T-cell (primary cell): ENCODE measurements at places on chromosomes 13 and 19.

DNA sequence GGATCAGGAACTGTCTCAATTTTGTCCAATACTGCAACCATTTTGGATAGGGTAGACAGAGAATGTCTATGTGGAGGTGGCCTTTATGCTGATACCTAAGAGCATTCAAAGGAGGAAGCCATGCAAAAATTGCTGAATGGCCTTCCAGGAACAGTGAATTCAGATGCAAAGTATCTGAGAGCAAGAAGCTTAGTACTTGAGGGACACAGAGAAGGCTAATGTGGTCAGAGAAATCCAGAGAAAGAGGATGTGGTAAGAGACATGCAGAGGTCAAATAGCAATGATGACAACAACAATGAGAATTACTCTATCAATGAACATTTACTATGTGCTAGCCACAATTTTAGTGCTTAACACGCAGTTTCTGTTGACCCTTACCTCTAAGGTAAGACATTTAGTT, 785.6 kb upstream of the KLHL1 start:
- H3K36me3 ChIP-seq = no peaks in the 10 kb centered on the region
- no peak for DNase-seq
- H3K4me3 ChIP-seq = no peak overlapping the region
- no peaks in the 10 kb centered on the region for H3K4me1 ChIP-seq
- no peak overlapping the region for H3K27ac ChIP-seq

DNA sequence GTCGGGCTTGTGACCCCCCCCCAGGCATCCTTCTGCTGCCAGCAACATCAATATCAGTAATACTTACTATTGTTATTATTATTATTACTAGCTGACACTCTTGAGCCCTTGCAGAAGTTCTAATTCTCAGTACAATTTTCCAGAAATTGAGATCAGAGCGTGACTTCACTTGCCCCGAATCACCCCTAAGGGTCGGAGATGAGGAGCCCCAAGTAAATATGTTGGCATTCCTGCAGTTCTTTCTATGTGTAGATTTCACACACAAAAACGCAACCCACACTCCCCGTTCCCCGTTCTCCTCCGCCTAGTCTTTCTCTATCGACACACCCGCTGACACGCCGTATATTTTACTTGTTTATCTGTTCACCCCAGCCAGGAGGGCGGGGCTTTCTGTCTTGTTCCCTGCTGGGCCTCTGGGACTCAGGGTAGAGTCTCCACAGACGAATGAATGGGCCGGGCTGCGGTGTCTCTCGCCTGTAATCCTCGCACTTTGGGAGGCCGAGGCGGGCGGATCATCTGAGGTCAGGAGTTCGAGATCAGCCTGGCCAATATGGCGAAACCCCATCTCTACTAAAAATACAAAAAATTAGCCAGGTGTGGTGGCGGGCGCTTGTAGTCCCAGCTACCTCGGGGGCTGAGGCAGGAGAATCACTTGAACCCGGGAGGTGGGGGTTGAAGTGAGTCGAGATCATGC, 14.7 kb downstream of the TLE5 start:
- no peaks in the 10 kb centered on the region for H3K36me3 ChIP-seq
- no peaks in the 10 kb centered on the region for H3K27me3 ChIP-seq
- H3K27ac ChIP-seq = peak overlapping the region; percentile 55

DNA sequence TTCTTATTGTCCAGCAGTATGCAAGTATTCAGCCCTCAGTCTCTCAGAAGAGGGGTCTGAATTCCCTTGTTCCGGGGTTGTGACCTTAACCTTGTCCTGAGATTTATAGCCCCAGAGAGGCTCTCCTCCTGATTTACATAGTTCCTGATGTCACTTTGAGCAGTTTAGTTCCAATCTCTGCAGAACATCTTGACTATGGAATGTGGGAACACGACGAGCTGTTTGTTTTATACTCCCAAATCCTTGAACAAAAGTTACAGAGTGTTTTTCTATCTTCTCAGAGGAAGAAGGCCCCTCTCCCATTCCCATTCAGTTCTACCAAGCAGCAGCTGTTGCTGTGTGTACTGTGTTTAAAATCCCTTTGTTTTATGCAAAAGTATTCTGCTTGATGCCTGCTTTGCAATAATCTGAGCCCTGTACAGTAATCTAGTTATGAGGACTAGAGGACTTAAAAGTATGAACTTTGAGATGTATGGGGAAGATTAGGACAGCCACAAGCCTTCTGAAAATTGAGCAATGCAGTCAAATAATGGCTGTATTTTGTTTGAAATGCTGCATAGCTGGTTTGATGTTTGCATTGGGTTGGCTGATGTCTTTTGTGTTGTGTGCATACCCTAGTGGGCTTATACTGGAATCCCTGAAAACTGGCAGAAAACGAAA, 74.7 kb downstream of the KL start:
- no peaks in the 10 kb centered on the region for H3K4me1 ChIP-seq
- H3K27me3 ChIP-seq = no peaks in the 10 kb centered on the region
- H3K36me3 ChIP-seq = no peaks in the 10 kb centered on the region
- H3K4me3 ChIP-seq = no peak overlapping the region
- H3K27ac ChIP-seq = no peak overlapping the region
- no peak for DNase-seq

GRCh38 chr19:13401388-13401787, 104.9 kb downstream of the CACNA1A start:
- DNase-seq = no peak
- H3K36me3 ChIP-seq = no peaks in the 10 kb centered on the region
- H3K27ac ChIP-seq = no peak overlapping the region
- no peak overlapping the region for H3K4me3 ChIP-seq

DNA sequence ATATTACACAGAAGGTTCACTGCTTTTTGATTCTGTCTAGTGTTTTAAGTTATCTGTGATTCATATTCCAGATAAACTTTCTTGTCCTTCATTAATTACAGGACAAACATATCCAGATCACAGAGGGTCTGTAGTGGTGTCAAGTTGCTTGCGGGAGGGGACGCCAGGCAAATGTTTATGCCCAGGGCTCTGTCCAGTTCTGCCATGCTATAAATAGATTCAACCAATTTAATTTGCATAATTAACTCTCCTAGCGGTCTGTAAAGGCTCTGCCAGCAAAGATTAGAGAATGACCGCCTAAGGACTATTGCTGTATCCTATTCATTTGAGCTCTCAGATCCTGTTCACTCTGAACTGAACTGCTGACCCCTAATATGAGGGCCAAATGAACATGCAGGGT, 59.7 kb upstream of the TRPC4 start:
- H3K4me3 ChIP-seq = no peak overlapping the region
- no peak for DNase-seq
- H3K36me3 ChIP-seq = no peaks in the 10 kb centered on the region
- H3K4me1 ChIP-seq = no peaks in the 10 kb centered on the region
- no peaks in the 10 kb centered on the region for H3K27me3 ChIP-seq
- no peak overlapping the region for H3K27ac ChIP-seq

DNA sequence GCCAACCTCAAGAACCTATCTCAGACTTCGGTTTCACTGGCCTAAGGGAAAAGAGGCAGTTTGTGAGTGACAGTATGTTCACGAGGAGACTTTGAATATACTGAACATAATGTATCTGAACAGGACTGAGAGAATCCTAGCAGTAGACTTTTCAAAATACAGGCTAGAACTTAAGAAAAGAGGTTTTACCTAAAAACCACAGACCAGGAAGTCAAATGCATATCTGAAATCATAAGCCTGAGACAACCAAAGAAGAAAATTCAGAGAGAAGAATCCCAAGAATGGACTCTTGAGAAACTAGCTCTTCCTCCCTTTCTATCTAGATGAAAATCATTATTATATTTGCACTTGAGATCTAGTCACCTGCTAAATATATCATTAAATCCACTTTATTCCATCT, 17.6 kb downstream of the MYCBP2 start:
- H3K4me1 ChIP-seq = peaks cover 22% of the 10 kb centered on the region
- no peaks in the 10 kb centered on the region for H3K27me3 ChIP-seq
- H3K4me3 ChIP-seq = no peak overlapping the region
- DNase-seq = no peak
- no peaks in the 10 kb centered on the region for H3K36me3 ChIP-seq
- no peak overlapping the region for H3K27ac ChIP-seq

- H3K4me3 ChIP-seq = no peak overlapping the region
- peaks cover 59% of the 10 kb centered on the region for H3K27me3 ChIP-seq
- H3K27ac ChIP-seq = no peak overlapping the region
- no peak for DNase-seq
Observed at GRCh38 chr13:110309661-110310524, 2.8 kb downstream of the COL4A2 start.

- H3K36me3 ChIP-seq = no peaks in the 10 kb centered on the region
- no peaks in the 10 kb centered on the region for H3K4me1 ChIP-seq
- H3K4me3 ChIP-seq = no peak overlapping the region
- H3K27ac ChIP-seq = no peak overlapping the region
- DNase-seq = no peak
- no peaks in the 10 kb centered on the region for H3K27me3 ChIP-seq
Observed at GRCh38 chr13:37601648-37602440, 3.3 kb upstream of the POSTN start.

- no peak for DNase-seq
- no peak within 1 kb of the TSS for H3K27ac ChIP-seq
- H3K36me3 ChIP-seq = no peaks in the 10 kb centered on the region
- H3K4me1 ChIP-seq = no peaks in the 10 kb centered on the region
Observed at GRCh38 chr13:33016414-33017322, at the start of gene KL. Gene KL, plus strand, starts transcription at chr13:33016423. Its CDS starts 18 bp downstream, at chr13:33016441.

DNA sequence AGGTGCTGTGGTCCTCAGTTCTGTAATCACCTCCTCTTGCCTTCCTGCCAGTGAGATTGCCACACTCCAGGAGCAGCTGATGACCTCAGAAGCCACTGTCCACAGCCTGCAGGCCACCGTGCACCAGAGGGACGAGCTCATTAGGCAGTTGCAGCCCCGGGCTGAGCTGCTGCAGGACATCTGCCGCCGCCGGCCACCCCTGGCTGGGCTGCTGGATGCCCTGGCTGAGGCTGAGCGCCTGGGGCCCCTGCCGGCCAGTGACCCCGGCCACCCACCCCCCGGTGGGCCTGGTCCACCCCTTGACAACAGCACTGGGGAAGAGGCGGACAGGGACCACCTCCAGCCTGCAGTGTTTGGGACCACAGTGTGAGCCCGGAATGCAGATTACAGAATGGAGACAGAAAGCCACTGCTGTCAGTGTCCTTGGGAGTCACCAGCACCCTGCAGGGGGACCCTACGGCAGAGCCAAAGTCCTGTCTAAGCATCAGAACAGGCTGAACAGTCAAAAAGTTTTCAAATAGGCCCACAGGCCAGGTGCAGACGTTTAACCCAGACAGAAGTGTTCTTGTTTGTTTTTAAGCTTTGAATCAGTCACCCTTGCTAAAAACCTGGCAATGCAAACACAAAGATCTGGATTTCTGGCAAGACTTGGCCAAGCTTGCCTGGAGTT, 4.2 kb downstream of the VMAC start:
- DNase-seq = no peak
- H3K27me3 ChIP-seq = no peaks in the 10 kb centered on the region
- peaks cover 18% of the 10 kb centered on the region for H3K4me1 ChIP-seq
- H3K27ac ChIP-seq = no peak overlapping the region
- peaks cover 16% of the 10 kb centered on the region for H3K36me3 ChIP-seq

- no peak for DNase-seq
- no peak overlapping the region for H3K4me3 ChIP-seq
- no peaks in the 10 kb centered on the region for H3K36me3 ChIP-seq
Observed at GRCh38 chr13:58025821-58026220, 394.3 kb downstream of the PCDH17 start.

GRCh38 chr19:20237773-20238623, 71.0 kb downstream of the ZNF486 start:
- DNase-seq = peak; percentile 89
- no peaks in the 10 kb centered on the region for H3K4me1 ChIP-seq
- no peaks in the 10 kb centered on the region for H3K27me3 ChIP-seq
- peak overlapping the region; percentile 31 for H3K27ac ChIP-seq
- H3K4me3 ChIP-seq = peak overlapping the region; percentile 88

DNA sequence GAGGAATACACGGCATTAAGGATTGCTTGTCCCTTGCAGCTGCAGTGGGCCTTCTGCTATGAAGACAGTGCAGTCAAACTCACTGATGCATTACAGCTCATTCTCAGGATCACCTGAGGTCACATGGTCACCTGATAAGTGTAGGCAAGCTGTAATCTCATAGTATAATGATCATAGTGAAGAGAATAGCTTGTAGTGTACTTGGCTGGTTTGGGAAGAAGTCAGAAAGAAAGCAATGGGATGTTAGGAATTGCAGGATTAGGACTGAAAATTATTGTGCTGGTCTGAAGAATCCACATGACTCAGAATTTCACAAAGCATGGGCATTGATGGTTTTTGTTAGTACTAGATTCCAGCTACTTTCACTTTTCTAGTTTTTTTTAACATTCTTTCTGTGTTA, 76.7 kb downstream of the MBNL2 start:
- no peak overlapping the region for H3K4me3 ChIP-seq
- H3K4me1 ChIP-seq = no peaks in the 10 kb centered on the region
- no peak overlapping the region for H3K27ac ChIP-seq
- DNase-seq = no peak
- peaks cover 3% of the 10 kb centered on the region for H3K36me3 ChIP-seq

DNA sequence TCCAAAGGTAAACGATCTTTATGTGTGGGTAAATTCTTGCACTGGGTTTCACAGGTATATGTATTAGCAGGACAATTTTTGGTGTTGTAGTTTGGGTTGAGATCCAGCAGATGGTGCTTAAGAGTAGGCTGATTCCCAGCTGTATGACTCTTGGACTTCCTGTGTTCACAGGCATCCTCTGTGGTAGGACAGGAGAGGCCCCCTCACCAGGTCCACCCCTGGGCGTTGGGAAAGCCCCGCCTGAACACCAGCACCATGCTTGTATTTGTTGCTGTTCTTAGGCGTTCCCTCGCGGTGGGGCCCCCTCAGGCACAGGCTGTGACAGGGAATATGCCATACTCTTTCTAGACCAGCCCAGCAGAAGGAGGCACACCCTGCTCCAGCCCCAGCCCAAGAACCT, 49.5 kb upstream of the PCDH17 start:
- no peaks in the 10 kb centered on the region for H3K4me1 ChIP-seq
- no peak overlapping the region for H3K4me3 ChIP-seq
- DNase-seq = no peak
- H3K27ac ChIP-seq = no peak overlapping the region
- H3K36me3 ChIP-seq = no peaks in the 10 kb centered on the region
- no peaks in the 10 kb centered on the region for H3K27me3 ChIP-seq

- no peaks in the 10 kb centered on the region for H3K27me3 ChIP-seq
- no peaks in the 10 kb centered on the region for H3K36me3 ChIP-seq
- no peak overlapping the region for H3K4me3 ChIP-seq
- no peaks in the 10 kb centered on the region for H3K4me1 ChIP-seq
Observed at GRCh38 chr13:111515635-111516034, 195.2 kb downstream of the TEX29 start.

DNA sequence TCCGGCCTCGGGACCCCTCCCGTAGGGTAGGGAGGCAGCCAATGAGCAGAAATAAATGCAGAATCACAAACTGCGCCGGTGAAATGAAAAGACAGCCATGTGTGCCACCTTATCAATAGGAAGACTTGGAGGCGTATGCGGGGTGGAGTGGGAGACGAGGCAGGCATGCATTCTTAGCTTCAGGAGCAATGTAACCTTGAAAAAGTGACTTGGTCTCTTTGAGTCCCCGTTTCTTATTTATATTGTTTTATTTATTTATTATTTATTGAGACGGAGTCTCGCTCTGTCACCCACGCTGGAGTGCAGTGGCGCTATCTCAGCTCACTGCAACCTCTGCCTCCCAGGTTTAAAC, 16.0 kb downstream of the SSC5D start:
- H3K4me3 ChIP-seq = no peak overlapping the region
- no peaks in the 10 kb centered on the region for H3K27me3 ChIP-seq
- no peak for DNase-seq
- no peaks in the 10 kb centered on the region for H3K36me3 ChIP-seq
- H3K27ac ChIP-seq = no peak overlapping the region

- peak overlapping the region; percentile 3 for H3K4me3 ChIP-seq
- peak; percentile 25 for DNase-seq
- peak overlapping the region; percentile 84 for H3K27ac ChIP-seq
- no peaks in the 10 kb centered on the region for H3K27me3 ChIP-seq
- peaks cover 56% of the 10 kb centered on the region for H3K4me1 ChIP-seq
- peaks cover 10% of the 10 kb centered on the region for H3K36me3 ChIP-seq
Observed at GRCh38 chr19:45515081-45515624, 7.9 kb downstream of the VASP start.
